ENCODE measurements at places on chromosomes 12 and 14.

GRCh38 chr12:94962670-94963069 is 40.8 kb downstream of the NDUFA12 start:
- DNase-seq = no peak
- H3K27me3 ChIP-seq = no peaks in the 10 kb centered on the region
- no peak overlapping the region for H3K4me3 ChIP-seq
- H3K36me3 ChIP-seq = no peaks in the 10 kb centered on the region

DNA sequence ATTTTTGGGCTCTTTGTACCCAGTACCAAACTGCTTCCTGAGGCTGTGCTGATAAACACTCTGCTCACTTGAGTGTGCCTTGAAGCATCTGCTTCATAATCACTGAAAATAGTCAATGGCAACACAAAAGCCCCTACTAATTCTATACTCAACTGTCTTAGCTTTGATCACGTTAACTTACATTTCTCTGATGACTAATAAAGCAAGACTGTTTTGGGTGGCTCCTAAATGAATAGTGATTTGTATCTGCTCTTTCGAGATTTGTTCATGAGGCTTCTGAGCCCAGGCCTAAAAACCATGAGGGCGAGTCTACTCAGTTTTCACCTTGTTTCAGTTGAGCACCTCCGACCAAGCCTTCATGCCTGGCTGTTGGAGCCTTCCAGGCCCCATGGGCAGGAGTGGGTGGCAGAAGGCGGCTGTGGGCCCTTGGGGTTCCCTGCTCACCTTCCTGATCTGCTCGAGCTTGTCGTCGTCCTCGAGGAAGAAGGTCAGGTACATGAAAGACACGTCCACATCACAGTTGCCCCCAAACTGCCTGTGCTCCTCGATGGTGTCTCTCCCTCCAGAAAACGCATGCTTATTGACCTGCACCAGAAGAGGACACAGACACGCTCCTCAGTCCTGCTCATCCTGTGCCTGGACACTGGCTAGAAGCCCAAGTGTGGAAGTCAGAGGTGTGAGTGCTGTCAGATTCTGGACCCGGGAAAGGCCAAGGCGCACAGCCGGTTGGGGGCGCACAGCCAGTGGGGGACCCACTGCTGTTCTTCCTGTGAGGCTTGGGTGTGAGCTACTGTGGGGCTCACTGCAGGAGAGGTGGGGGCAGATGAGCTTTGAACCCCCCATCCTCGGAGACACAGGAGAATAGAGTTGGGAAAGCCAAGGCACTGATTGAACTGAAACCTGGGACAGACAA is 13.7 kb downstream of the SLC25A47 start:
- H3K27me3 ChIP-seq = no peaks in the 10 kb centered on the region
- H3K4me3 ChIP-seq = no peak overlapping the region
- H3K36me3 ChIP-seq = no peaks in the 10 kb centered on the region
- peak; percentile 8 for DNase-seq

GRCh38 chr14:24381363-24382063 is 13.5 kb downstream of the NFATC4 start:
- H3K27me3 ChIP-seq = no peaks in the 10 kb centered on the region
- no peak overlapping the region for H3K4me3 ChIP-seq
- no peaks in the 10 kb centered on the region for H3K36me3 ChIP-seq
- H3K4me1 ChIP-seq = no peaks in the 10 kb centered on the region
- DNase-seq = no peak

- H3K27ac ChIP-seq = no peak overlapping the region
- no peaks in the 10 kb centered on the region for H3K36me3 ChIP-seq
- no peaks in the 10 kb centered on the region for H3K27me3 ChIP-seq
- DNase-seq = no peak
- peaks cover 25% of the 10 kb centered on the region for H3K4me1 ChIP-seq
Measured at GRCh38 chr14:73780391-73780790, 66.2 kb upstream of the PNMA1 start.

DNA sequence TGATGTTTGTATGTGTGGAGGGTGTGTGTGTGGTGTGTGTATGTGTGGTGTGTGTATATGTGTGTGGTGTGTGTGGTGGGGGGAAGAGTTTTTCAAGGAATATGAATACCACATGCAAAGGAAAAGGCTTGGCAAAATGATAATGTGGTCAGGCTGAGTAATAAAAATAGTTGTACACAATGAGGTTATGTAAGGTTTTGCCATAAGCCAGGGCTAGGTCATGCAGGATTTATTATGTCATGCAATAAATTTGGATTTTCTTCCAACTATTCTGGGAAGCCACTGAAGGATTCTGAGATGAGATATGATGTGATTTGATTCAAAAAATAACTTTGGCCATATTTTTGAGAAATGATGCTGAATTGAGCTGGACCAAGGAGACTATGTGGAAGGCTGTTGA is 1191.6 kb upstream of the SEL1L start:
- H3K27me3 ChIP-seq = no peaks in the 10 kb centered on the region
- no peak for DNase-seq
- H3K27ac ChIP-seq = no peak overlapping the region
- no peaks in the 10 kb centered on the region for H3K4me1 ChIP-seq

GRCh38 chr12:92771001-92771400 is 68.2 kb downstream of the PLEKHG7 start:
- no peaks in the 10 kb centered on the region for H3K27me3 ChIP-seq
- no peaks in the 10 kb centered on the region for H3K36me3 ChIP-seq
- no peak overlapping the region for H3K4me3 ChIP-seq
- H3K4me1 ChIP-seq = no peaks in the 10 kb centered on the region

DNA sequence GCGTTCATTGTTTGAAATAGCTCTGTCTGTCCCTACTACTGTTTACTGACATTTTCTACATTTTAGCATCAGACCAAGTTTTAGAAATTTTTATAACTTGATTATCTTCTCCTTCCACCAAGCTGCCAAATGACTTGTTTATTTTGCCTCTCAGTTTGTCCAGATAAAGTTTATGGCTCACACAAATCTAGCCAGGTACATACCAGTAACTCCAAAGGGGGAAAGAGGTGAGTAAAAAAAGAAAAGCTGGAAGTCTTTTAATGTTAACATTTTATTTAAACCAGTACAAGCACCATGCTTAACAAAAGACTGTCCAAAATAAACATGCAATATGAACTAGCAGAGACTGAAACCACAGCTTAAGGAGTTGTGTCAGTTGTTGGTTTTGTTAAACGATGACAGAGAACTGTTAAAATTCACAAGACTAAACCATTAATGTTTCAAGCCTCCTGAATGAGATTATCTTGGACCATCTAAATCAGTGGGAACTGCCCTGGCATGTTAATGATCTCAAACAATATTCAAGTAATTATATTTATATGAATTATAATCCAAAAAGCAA is 14.5 kb downstream of the GMFB start:
- H3K4me1 ChIP-seq = no peaks in the 10 kb centered on the region
- H3K4me3 ChIP-seq = no peak overlapping the region
- H3K36me3 ChIP-seq = no peaks in the 10 kb centered on the region
- peak overlapping the region; percentile 55 for H3K27ac ChIP-seq
- H3K27me3 ChIP-seq = no peaks in the 10 kb centered on the region

DNA sequence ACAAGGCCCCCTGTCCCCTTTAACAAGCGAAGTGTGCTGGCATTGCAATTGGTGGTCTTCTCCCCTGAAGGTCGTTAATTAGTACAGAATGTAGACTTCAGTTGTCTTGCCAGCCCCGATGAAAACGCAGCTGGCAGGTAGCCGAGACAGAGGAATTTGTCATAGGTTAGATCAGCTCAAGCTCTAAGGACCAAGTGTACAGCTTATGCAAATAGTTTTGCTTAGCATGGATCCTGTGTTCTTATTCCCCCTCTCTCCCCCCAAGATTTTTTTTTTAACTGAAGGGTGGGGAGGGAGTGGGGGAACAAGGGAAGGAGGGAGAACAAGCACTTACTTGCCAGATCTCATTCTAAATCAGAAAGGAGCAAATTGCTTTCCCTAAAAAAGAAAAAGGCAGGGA is 58.6 kb upstream of the PARP11 start:
- H3K36me3 ChIP-seq = no peaks in the 10 kb centered on the region
- no peak overlapping the region for H3K27ac ChIP-seq
- no peaks in the 10 kb centered on the region for H3K27me3 ChIP-seq
- H3K4me1 ChIP-seq = no peaks in the 10 kb centered on the region
- DNase-seq = no peak

DNA sequence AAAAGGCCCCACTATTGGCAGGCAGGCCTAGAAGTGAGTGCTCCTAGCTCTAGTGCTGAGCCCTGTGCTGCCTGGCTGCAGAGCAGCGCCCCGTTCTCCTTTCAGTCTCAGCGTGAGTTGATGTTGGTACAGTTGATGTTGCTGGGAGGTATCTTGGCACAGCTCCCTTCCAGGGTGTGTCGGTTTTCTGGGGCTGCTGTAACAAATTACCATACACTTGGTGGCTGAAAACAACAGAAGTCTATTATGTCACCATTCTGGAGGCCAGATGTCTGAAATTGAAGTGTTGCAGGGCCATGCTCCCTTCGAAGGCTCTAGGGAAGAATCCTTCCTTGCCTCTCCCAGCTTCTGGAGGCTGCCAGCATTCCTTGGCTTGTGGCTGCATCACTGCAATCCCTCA is 151.4 kb downstream of the TSPAN9 start:
- H3K27ac ChIP-seq = no peak overlapping the region
- H3K4me3 ChIP-seq = no peak overlapping the region
- no peaks in the 10 kb centered on the region for H3K36me3 ChIP-seq
- no peaks in the 10 kb centered on the region for H3K27me3 ChIP-seq
- DNase-seq = no peak

- H3K27ac ChIP-seq = peak overlapping the region; percentile 85
- H3K36me3 ChIP-seq = no peaks in the 10 kb centered on the region
- peak; percentile 58 for DNase-seq
Measured at GRCh38 chr14:101408077-101408831, 153.0 kb upstream of the DIO3 start.

- H3K36me3 ChIP-seq = no peaks in the 10 kb centered on the region
- no peaks in the 10 kb centered on the region for H3K27me3 ChIP-seq
- H3K4me1 ChIP-seq = no peaks in the 10 kb centered on the region
- no peak for DNase-seq
Measured at GRCh38 chr14:44271637-44272036, 235.4 kb downstream of the FSCB start.

GRCh38 chr12:119791453-119791852 is 85.7 kb downstream of the CIT start:
- no peak overlapping the region for H3K4me3 ChIP-seq
- H3K4me1 ChIP-seq = no peaks in the 10 kb centered on the region
- no peaks in the 10 kb centered on the region for H3K36me3 ChIP-seq
- H3K27ac ChIP-seq = no peak overlapping the region
- no peak for DNase-seq

Data from uterus (tissue), 4 donors.